ENCODE measurements at places on chromosomes 11 and 22.

DNA sequence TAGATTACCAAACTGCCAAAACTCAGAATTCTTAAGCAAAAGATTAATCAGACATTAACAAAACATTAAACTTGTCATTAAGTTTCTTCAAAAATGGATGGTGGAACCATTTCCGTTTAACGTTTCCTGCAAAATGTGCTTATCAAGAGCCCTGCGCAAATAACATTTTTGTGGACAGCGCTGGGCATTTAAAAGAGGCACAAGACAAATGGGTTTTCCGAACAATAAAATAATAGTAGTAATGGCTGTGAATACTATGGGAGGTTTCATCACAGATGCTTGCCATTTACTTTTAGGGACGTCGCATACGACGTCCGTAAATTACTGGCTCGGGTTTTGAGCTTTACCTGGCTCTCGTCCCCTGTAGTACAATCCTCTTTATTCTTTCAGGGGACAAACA lies 1.1 kb downstream of the NPAT start:
- peak; percentile 5 for DNase-seq

DNA sequence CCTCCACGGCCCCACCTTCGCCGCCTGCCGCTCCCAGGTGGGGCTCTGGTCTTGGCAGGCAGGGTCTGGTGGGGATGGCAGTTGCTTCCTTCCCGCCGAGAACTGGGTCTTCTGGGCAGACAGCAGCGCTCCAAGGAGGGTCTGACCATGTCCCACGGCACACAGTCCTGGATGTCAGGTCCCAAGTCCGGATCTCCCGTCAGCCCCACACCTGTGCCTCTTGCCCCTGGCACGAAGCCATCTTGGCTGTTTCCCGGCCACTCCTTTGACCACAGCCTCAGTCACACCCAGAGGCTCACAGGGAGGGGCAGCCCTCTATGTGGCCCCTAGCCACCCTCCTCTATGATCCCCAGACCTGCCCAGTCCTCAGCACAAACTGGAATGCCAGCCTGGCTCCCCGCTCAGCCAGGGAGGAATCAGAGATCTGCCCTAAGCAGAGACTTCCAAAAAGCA lies 14.3 kb downstream of the MUC5B start:
- no peak for DNase-seq

- no peak for DNase-seq
Measured at GRCh38 chr11:103997082-103997481, 39.4 kb upstream of the DDI1 start.

DNA sequence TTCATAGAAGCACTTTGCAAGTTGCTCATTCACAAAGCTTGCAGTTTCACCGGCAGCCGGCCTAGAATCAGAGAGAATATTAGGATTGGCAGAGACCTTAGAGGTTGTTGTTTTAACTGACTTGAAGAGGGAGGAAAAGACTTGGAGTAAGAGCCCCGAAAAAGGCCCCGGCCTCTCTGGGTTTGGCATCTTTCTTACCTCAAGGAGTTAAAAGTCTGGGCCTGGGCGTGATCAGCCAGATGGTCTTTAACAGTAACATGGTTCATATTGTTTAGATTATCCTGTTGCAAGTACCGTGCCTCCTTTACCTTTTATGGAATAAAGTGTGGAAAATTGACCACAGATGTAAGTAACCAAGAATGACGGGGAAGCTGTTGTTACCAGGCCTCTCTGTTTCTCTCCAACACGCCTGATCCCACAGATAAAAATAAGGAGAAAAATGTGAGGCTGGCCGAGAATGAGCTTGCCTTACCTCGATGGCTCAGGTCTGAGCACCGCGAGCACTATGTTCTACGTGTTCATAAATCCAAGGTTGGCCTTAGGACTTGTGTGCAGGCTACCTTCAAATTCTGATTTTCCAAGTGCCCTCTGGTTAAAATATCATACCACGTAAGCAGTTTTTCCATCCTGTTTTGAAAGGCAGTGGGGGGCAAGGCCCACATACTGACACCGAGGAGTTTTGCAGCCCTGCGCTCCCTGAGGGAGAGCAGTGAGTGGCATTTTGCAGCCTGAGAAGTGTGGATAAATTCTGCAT lies 56.4 kb downstream of the PARVA start:
- DNase-seq, result peak; percentile 70

GRCh38 chr11:59647245-59647980 lies 21.4 kb downstream of the PATL1 start:
- DNase-seq, result no peak

DNA sequence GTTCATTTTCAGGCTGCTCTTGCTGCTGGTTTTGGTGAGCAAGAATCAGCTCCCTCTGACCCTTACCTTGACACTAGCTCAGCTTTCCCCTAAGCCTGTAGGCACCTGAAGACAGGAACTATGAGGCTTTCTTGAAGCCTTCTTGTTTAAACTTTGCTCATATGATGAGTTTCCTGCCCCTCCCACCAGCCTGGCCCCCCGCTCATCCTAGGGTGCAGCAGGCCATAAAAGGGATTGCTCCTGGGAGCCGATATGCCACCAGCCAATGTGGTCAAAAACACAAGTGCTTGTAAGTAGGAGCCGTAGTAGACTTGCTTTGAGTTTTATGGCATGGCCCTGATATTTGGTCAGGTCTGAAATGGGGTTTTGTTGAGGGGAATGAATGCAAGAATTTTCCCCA lies 164.7 kb downstream of the DSCAML1 start:
- no peak for DNase-seq

DNA sequence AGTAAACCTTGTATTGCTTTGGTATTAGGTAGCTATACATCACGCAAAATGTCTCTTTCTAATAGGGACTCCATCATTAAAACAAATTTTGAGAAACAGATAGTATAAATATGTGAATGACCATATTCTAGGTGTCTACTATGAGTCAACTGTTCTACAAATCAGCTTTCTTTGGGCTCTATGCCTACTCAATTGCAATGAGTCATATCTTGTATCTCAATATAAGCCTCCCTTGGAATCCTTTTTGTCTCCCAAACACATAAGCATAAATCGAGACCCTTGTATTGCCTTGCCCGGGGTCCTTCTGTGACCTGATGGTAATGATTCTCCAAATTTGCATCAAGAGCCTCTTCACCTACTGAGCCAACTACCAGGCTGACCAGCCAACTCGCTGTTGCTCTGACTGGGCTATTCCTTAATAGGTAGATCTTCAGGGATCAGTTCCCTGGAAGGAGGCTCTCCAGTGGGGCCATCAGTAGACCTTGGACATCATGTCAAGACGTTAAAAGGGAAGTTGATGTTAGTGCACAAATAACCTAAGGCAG lies 22.2 kb downstream of the BLID start:
- no peak for DNase-seq

DNA sequence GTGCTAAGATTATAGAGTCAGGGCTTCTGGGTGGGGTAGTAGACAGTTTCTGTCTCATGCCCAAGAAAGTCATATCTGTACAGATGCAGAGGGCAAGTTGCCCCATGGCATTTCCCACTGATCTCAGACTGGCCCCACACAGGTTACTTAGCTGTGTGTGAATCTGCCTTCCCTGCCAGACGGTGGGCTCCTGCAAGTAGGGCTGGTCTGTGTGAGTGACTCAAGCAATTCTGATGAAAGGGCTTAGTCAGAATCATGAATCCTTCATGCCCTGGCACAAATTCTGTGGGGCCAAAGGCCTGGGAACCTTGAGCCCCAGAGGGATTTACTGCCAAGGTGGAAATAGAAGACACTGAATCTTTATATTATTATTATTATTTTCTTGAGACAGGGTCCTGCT lies 30.4 kb downstream of the USH1C start:
- no peak for DNase-seq

DNA sequence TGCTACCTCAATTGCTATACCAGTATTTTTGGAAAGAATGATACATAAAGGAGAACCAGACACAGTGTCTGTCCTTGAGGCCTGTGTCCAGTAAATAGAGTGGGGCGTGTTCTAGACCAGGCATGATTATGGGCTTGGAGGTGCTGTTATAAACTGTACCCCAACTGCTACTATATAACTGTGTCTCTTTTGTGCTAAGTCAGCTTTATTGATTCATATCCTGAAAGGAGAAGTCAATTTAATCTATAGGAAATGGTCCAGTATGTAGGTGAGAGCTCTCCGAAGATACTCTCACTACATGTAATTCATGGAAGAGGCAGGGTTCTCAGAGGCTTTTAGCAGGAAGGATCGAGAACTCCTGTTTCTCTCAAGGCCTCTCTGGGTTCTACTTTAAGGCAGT lies 334.3 kb downstream of the TMEM135 start:
- DNase-seq, result no peak

DNA sequence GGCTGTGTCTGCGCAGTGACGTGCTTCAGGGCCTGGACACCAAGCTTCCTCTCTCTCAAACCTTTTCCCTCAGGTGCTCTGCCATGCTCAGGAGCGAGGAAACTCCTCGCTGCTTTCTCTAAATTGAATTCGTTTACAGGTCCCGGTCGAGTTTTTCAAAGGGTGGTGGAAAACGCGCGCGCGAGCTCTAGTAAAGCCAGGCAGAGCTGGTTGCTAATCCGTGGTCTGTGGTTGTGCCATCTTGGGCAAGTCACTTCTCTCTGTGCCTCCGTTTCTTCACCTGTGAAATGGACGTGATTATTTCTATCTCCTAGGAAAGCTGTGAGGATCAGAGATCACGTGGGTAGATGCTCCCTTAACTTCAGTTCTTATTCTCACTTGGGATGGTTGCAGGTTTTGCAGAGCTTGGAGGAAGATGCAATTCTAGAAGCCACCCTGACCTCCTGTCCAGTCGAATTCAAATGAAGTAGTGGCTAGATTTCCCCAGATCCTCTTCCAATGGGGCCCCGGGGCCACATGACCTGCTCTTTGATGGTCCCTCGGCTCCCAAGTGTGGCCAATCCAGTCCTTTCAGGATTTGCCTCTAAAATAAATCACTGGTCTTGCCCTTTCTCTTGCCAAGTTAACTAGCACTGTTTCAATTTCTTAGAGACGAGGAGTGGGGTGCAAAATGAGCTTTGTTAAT lies 10.5 kb upstream of the ALX4 start:
- no peak for DNase-seq

DNA sequence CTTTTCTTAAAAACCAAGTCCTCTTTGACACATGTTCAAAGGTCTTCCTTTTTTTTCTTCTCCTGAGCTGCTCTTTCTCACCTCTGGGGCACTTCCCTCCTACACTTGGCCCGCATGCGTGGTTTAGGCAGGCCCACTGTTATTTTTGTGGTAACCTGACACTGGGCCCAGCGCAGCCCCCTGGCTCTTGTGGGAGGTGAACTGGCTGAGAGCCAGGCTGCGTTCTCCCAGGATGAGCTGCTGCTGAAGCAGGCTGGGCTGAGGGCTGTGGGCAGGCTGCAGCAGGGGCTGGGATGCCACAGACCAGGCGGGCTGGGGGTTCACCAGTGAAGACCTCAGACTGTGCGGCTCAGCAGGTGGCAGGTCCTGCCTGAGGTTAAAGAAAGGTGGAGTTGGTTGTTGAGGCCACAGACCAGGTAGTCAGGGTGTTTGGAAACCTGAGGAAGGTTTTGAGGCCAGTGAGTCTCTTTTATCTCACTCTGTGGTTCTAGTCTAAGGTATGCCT lies 72.4 kb downstream of the TEAD1 start:
- no peak for DNase-seq

DNA sequence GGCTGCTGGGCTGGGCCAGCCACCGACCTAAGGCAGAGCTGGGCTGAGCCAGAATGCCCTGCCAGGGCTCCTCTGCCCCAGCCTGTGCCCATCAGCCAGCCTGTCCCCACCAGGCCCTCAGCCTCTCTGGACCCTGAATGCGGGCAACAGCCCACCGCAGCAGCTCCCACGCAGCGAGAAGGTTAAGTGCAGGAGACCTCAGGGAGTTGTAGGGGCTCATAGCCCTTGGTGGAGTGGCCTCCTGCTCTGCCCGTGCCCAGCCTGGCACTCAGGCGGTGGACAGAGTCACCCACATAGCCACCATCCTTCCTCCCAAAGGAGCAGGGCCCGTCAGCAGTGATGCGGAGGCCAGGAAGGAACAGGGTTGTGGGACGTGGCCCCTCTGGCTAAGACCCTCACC lies 19.1 kb downstream of the WNT7B start:
- DNase-seq, result no peak

Data from AG08395 (cell line).